ENCODE measurements at places on chromosomes 3 and 15. TPM values are rescaled to one million over a fixed set of nuclear protein-coding genes. Genes with fewer than 3 reads are reported as not detected.

Gene CHST2
- 5.6 TPM for total RNA-seq

- DNase-seq = no peak
These were observed 67.2 kb downstream of the CGNL1 start for GRCh38 chr15:57443486-57443885.

GRCh38 chr3:123258811-123259420 lies 57.2 kb downstream of the SEC22A start:
- peak; percentile 13 for DNase-seq

- DNase-seq = no peak
These were observed 41.0 kb downstream of the BCL2L10 start for GRCh38 chr15:52071570-52071969.

- no peak for DNase-seq
These were observed 134.8 kb upstream of the ANKRD28 start for GRCh38 chr3:15932348-15933300.

Gene GOLGA8O
- 3.7 TPM for total RNA-seq

- DNase-seq = no peak
These were observed 151.7 kb downstream of the CPNE4 start for GRCh38 chr3:131883086-131883485.

- no peak for DNase-seq
These were observed 37.9 kb downstream of the ESYT3 start for GRCh38 chr3:138472141-138472825.

GRCh38 chr3:78614486-78614885 lies 1153.3 kb downstream of the ROBO1 start:
- DNase-seq = no peak

Gene VWA5B2
- not detected for total RNA-seq

Gene TMIE
- total RNA-seq = 2.2 TPM

- DNase-seq = no peak
These were observed 66.9 kb downstream of the TLE3 start for GRCh38 chr15:70030851-70031250.

Gene BNIP2
- 76.1 TPM for total RNA-seq

DNA sequence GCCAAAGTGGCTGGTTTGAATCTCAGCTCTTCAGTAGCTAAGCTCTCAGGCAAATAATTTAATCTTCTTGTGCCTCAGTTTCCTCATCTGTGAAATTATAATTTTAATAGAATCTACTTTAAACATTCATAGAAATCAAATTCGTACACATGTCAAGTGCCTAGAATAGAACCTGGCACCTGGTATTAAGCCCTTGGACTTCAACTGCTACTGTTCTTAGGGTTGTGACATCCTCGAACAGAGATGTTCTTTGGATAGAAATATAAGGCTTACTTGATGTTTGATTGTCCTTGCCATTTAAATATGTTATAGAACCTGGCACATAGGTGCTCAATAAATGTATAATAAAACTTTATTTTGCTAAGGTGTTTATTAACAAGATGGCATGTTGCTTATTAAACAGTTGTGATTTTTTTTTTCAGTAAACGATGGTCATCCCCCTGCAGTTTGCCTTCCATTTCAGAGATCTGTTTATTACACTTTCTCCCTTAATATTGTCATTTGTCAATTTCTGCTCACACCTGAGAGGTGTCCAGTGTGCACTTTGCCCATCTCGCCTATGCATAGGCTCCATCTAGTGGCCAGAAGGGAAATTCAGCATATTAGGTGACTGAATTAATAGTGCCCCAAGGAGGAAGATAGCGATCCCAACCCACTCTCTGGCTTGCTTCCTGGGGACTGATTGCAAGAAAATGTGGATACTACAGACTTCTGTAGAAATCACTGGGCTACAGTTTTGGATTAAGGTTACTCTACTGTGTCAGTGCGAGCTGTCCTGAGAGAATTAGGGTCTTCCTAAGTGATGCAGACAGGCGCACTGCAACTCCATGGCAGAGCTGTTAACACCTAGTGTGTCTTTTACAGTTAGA lies 10.7 kb downstream of the IGF1R start:
- DNase-seq = peak; percentile 24

Gene STRC
- 0.51 TPM for total RNA-seq

DNA sequence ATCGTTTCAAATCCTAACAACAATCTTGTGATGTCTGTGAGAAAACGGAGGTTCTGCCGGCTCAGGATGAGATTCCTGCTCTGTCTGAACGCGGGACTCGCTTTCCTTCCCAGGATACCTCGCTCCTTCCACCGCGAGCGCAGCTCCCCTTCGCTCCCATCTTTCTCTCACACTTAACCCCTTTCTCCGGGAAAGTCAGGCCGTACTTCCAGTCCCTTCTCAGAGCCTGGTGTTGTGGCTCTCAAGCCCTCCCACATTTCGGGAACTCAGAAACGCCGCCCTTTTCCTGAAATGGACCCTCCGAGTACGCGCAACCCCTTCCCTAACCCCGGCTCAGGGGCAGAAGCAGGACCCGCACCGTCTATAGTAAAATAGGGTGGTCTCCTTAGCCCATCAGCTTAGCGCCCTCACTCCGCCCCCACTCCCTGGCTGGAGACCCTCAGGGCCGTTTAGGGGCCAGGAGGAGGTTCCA lies 378 bp upstream of the FEM1B start:
- DNase-seq = no peak

DNA sequence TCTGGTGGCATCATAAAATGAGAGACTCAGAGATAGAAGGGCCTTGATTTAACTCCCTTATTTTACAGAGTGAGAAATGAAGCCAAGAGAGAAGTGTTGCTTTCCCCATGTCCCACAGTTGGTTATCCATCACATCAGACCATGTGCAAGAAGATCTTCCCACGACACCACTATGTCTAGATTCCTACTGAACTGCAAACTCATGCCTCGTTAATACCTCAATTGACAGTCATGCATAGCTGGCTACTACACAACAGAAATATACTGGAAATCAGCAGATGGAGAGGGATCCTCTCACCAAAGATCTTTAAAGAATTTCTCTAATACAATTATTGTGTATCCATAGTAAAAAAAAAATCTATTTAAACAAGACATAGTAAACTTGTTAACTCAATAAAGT lies 33.3 kb downstream of the PEAK1 start:
- DNase-seq = no peak

GRCh38 chr3:191963182-191963581 lies 502.2 kb downstream of the PYDC2 start:
- DNase-seq = no peak

Gene PYGO1
- not detected for total RNA-seq

Gene C15orf62
- 1.3 TPM for total RNA-seq

GRCh38 chr3:183733553-183733952 lies 36.0 kb downstream of the YEATS2 start:
- no peak for DNase-seq
